ENCODE measurements at places on chromosomes 12 and 14.
A peak's percentile ranks its signal among the peaks of the same experiment; 100 is the strongest.

- no peak for DNase-seq
Measured at GRCh38 chr12:114701104-114701414, 17.1 kb upstream of the TBX3 start.

DNA sequence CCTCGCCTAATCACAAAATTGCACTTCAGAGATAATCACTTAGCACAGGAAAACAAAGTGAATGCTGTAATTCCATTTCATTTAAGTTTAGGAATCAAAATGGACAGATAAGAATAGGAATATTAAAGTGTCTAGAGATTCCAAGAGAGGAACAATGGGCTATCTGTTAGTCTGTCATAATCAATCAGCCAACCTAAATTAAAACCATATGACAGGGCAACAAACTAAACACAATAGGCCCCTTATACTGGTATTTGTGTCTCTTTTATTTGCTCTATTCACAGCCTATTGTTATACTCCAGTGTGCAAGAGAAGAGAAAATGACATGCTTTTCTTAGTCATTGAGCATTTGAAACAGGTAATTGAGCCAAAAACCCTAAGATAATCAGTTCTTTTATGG lies 259.4 kb downstream of the PRKD1 start:
- DNase-seq: no peak

DNA sequence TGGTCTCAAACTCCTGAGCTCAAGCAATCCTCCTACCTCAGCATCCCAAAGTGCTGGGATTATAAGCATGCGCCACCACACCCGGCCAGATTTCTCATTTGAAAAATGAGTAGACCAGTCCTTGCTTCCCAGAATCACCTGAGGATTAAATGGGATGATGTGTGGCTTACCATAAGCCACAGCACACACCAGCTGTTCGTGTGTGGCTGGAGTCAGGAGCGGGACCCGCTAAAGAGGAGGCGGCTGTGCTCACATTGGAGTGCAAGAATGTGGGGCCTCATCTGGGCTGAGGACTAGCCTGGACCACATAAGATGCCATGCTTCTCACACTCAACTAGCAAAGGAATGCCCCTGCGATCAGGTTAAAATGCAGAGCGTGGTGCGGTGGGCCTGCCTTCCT lies 6.7 kb upstream of the ALDH2 start:
- DNase-seq: no peak

- no peak for DNase-seq
Measured at GRCh38 chr14:105472486-105472991, 2.1 kb upstream of the CRIP2 start.

DNA sequence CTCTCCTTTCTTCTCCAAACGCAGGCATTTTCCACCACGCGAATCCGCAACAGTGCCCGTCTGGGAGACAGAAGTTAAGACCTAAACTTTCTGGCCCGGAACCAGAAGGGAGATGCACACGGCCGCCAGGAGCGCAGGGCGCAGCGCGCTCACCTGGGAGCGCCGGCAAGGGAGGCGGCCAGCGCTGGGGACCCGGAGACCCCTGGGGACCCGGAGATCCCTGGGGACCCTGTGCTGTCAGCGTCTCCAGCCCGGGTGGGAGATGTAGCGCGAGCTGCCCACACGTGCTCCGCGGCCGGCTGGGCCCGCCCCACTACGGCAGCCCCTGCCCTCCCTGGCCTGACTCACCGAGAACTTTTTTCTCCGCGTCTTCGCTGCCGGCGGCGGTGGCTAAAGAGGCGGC lies 620 bp downstream of the YBX3 start:
- DNase-seq: peak; percentile 67

GRCh38 chr14:90511795-90512328 lies 115.0 kb downstream of the CALM1 start:
- DNase-seq: no peak

GRCh38 chr14:61813096-61813606 lies 50.9 kb downstream of the SNAPC1 start:
- no peak for DNase-seq

DNA sequence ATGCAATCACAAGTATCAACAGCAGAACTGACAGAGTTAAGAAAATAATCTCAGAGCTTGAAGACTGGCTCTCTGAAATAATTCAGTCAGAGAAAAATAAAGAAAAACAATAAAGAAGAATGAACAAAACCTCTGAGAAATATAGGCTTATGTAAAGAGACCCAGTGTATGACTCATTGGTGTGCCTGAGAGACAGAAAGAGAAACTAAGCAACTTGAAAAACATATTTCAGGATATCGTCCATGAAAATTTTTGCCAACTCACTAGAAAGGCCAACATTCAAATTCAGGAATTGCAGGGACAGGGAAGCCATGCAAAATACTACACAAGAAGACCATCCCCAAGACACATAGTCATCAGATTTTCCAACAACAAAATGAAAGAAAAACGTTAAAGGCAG lies 56.2 kb downstream of the APOBEC1 start:
- no peak for DNase-seq

- no peak for DNase-seq
Measured at GRCh38 chr14:47040550-47040949, 389.0 kb upstream of the RPL10L start.

DNA sequence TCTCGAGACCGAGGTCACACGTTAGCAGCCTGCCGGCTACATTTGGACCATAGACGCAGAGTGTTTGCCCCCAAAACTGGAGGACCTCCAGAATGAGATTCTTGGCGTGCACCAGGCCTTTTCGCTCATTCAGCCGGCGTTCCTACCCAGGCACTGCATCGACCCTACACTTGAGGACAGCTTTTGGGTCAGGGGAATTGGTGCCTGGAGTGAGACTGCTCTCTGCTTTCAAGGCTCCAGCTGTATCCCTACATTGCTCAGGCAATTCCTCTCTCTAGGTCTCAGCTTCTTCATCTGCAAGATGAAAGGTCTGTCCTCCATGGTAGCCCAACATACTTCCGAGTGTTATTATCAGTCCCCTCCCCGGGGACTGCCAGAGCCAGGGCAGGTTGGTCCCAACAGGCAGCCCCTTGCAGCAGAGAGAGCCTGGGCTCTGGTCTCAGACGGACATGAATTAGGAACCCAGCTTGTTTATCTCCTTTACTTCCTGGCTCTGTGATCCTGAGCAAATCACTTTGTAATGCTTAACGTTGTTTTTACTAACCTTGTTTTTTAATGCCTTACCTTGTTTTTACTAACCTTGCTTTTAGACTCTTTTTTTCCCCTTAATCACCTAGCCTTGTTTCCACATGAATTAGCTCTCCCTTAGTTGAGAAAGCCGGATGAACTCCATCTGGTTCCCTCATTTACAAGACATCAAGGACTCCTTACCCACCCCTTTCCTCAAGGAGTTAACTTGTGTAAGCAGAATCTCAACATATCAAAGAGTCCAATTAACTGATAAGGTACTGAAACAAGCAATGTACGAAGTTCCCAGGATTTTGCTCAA lies 892 bp downstream of the TCHP start:
- DNase-seq: no peak

DNA sequence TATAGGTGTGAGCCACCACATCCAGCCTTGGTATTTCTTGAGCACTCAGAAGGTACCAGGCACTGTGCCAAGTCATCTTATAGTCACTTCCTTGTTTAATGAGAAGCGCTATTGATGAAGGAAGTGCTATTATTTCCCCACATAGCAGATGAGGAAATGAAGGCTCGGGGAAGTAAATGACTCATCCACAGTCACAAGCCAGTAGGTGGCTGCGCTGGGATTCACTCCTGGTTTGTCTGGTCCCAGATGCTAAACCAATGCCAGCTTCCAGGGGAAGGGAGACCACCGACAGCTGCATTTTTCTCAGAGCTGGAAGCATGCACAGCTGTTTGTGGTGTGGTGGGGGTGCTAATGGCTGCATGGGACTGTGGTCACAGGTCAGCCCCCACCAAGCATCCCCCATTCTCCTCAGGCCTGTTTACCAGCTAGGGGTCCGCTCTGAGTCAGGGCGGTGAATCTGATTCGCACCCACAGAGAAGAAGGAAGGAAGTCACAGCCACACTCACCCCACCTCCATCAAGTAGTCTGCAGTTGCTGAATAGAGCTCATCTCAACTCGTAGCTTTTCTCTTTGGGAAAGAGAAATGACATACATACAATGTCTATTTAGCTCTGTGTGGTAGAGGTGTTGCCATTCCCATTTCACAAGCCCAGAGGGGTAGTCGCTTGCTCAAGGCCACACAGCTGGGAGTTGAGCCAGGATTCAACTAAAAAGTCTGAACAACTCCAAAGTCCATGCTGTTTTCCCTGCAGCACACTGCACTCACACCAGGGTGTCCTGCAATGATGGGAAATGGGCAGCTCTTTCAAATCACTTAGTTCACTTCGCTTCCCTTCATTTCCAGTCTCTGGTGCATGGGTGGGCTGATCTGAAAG lies 6.3 kb upstream of the LTBP2 start:
- peak; percentile 61 for DNase-seq

- DNase-seq: no peak
Measured at GRCh38 chr12:52871291-52872039, 22.7 kb upstream of the KRT78 start.

DNA sequence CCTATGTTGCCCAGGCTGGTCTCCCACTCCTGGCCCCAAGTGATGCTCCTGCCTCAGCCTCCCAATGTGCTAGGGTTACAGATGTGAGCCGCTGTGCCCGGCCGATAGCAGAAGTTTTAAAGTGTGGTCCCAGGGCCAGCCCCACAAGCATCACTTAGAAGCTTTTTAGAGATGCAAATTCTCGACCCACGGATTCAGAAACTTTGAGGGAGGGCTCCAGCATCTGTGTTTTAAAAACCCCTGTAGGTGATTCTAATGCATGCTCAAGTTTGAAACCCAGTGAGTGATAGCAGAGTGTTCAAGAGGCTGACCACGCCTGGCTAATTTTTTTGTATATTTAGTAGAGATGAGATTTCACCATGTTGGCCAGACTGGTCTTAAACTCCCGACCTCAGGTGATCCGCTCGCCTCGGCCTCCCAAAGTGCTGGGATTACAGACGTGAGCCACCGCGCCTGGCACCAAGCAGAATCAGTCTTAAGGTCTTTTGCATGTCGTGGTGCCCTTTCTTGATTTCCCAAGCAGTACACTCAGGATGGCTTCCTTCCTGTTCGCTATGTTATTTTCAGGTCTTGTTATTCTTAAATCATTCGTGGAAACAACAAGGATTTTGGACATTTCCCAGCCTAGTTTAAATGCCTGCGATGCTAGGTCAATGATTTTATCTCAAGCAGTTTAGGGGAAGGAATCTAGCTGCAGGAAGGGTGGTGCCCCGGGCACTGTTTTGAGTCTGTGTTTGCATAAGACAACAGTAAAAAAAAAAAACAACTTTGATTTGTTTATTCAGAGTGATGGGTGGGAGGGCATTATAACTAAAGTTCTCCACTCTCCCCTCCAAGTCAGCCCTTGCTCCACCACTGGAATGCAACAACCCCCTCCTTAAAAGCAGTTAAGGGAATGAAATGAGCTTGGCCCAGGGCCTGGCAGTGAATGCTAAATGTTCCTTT lies 9.2 kb upstream of the RILPL2 start:
- no peak for DNase-seq

GRCh38 chr12:111355201-111355925 lies 13.5 kb downstream of the PHETA1 start:
- DNase-seq: no peak

- DNase-seq: no peak
Measured at GRCh38 chr14:104879983-104880565, 15.0 kb downstream of the CEP170B start.

GRCh38 chr12:45224311-45224710 lies 8.4 kb downstream of the ANO6 start:
- no peak for DNase-seq

GRCh38 chr12:91630083-91630482 lies 447.5 kb upstream of the DCN start:
- no peak for DNase-seq

DNA sequence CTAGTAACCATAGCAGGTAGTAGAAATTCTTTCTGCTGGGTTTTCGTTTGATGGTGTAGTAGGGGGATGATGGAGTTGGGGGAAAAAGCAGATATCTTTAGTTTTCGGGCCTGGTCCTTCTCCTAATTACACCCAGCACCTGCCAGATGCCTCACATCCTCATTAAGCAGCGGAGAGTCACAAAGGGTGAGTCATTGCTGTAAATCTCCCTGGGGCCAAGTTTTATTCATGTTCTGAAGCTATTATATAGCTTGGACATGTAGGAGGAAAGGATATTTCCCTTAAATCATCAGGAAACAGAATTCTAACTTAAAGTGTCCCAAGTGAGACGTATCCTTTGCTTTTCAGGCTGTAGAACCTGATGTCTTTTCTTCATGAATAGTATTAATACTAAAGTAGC lies 4.9 kb upstream of the NECAP1 start:
- no peak for DNase-seq

GRCh38 chr12:109174468-109174867 lies 58.1 kb downstream of the ACACB start:
- DNase-seq: no peak

DNA sequence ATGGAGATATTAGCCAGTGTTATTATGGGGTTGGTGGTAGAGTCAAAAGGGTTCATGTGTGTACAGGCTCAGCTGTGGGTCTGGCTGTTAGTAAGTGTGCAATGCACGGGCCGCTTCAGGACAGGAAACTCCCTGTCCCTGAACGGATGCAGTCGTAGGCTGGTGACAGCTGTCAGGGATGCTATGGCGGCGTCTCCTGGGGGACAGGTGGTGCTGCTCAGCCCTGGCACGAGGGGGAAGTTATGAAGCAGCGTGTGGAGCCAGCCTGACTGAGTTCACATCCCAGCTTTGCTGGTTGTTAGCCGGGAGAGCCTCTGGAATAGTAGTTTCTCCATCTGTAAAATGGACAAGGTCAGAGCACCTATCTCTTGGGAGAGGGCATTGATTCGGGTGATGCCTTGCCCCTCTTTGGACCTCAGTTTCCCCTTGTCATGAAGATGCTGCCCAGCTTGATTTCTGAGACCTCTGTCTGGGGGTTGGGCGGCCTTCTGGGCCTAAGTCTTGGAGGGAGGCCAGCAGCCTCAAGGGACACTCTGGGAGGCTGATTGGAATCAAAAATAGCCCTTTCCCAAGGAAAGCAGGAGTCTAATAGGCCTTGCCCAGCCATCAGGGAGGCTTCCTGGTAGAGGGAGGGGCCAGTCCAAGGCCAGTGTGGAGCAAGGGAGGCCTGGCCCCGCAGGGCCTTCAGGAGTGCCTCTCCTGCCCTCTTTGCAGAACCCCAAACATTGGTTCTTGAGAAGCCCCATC lies 7.1 kb downstream of the ASB2 start:
- DNase-seq: no peak

DNA sequence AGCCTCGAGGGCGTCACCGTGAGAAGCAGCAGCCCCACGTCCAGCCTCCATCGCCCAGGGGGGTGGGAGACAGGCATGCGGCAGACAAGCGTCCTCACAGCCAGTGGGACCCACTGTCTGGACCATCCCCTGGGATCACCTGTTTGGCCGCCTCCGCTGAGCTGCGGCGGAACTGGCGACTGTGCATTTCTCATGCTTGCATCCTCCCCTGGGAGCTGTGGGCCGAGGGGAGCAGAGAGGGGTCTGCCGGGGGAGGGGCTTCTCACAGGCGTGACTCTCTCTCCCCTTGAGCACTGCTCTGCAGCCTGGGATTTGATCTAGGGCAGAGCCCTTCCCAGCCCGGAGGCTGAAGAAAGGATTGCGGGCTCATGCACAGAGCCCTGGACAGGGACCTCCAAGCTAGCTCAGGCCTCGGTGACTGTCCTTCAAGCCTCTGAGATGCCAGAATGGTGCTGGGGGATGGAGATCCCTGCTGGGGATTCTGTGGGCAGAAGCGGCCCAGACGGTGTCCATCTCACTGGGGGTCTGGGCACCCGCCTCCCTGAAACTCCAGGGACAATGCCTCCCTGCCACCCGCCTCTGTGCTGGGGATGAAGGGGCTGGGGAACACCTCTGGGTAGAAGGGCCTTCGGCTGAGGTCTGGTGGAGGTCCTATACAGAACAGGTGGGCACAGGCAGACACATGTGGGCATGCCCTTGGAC lies 61.1 kb downstream of the PRIMA1 start:
- no peak for DNase-seq

GRCh38 chr12:105318651-105319483 lies 11.6 kb upstream of the C12orf75 start:
- DNase-seq: no peak
